ENCODE measurements at places on chromosomes 7 and 10. TPM values are rescaled to one million over a fixed set of nuclear protein-coding genes. Genes with fewer than 3 reads are reported as not detected.

The SIRT1 gene
- 18.7 TPM for total RNA-seq

The NUTM2E gene
- 0.47 TPM for total RNA-seq

The CYP17A1 gene
- not detected for total RNA-seq

The MAT1A gene
- 0.10 TPM for total RNA-seq

The GJC3 gene
- not detected for total RNA-seq

The WDR86 gene
- 0.11 TPM for total RNA-seq

The PI4K2A gene
- 22.0 TPM for total RNA-seq

The NKX2-3 gene
- not detected for total RNA-seq

The RAPGEF5 gene
- total RNA-seq, result 0.25 TPM

The GATA3 gene
- 4.9 TPM for total RNA-seq

The ZNF117 gene
- total RNA-seq, result 0.32 TPM

The LRRC18 gene
- not detected for total RNA-seq

The PRTFDC1 gene
- 17.7 TPM for total RNA-seq

The ZNF783 gene
- 5.6 TPM for total RNA-seq

The KCP gene
- 0.15 TPM for total RNA-seq

The IFIT1B gene
- total RNA-seq, result not detected

The VENTX gene
- total RNA-seq, result not detected

The IFIT3 gene
- total RNA-seq, result 4.5 TPM

The FAM204A gene
- total RNA-seq, result 71.7 TPM

The C10orf67 gene
- not detected for total RNA-seq

The PTPRN2 gene
- 1.0 TPM for total RNA-seq

The RNF133 gene
- not detected for total RNA-seq

The CPA2 gene
- 0.30 TPM for total RNA-seq

The MCMBP gene
- total RNA-seq, result 76.8 TPM

The TWNK gene
- total RNA-seq, result 46.2 TPM

The VCL gene
- 210 TPM for total RNA-seq

The TUBAL3 gene
- 0.21 TPM for total RNA-seq

The OR13A1 gene
- total RNA-seq, result 0.05 TPM

The SLC16A12 gene
- total RNA-seq, result 0.67 TPM

The HOXA9 gene
- total RNA-seq, result 0.52 TPM

The HKDC1 gene
- total RNA-seq, result 11.8 TPM

The KCND2 gene
- total RNA-seq, result not detected

The KAZALD1 gene
- total RNA-seq, result 2.9 TPM

The UNCX gene
- not detected for total RNA-seq

The UROS gene
- 60.8 TPM for total RNA-seq

The RSPH10B2 gene
- 0.14 TPM for total RNA-seq

The TUBB8 gene
- total RNA-seq, result 0.22 TPM

The FGFBP3 gene
- 2.5 TPM for total RNA-seq

The ZNF485 gene
- total RNA-seq, result 1.6 TPM

The UCMA gene
- not detected for total RNA-seq

The SNX10 gene
- 5.0 TPM for total RNA-seq

The OR9A2 gene
- total RNA-seq, result not detected

The AZGP1 gene
- not detected for total RNA-seq

The ANKRD1 gene
- total RNA-seq, result 43.9 TPM

The HTR5A gene
- total RNA-seq, result not detected

The PIP gene
- total RNA-seq, result 0.64 TPM

The PHYHIPL gene
- total RNA-seq, result 0.16 TPM

The CCL24 gene
- not detected for total RNA-seq

The TMEM243 gene
- total RNA-seq, result 27.1 TPM

The NRAP gene
- not detected for total RNA-seq

The DNMBP gene
- total RNA-seq, result 22.6 TPM

The GDF10 gene
- 0.07 TPM for total RNA-seq

The EZH2 gene
- total RNA-seq, result 19.2 TPM

The AQP1 gene
- 0.52 TPM for total RNA-seq

All from A549 treated with Hydrocortisone at 1 μM for 4 hours (cell line).